Adrenal gland (tissue), 19 donors: ENCODE measurements at places on chromosomes 3 and 15. TPM values are rescaled to one million over a fixed set of nuclear protein-coding genes. Genes with fewer than 3 reads are reported as not detected.

The IGDCC3 gene
- not detected for total RNA-seq

The ELL3 gene
- 1.2 TPM for total RNA-seq

The C3orf49 gene
- not detected for total RNA-seq

The FBXO45 gene
- 6.1 TPM for total RNA-seq

The SCG3 gene
- 0.14 TPM for total RNA-seq

The GOLGA8Q gene
- 2.0 TPM for total RNA-seq

The CHRD gene
- total RNA-seq, result 22.7 TPM

The COL6A5 gene
- total RNA-seq, result not detected

The GOLGA6L10 gene
- total RNA-seq, result 1.5 TPM

The FANCD2OS gene
- total RNA-seq, result not detected

The SPSB4 gene
- total RNA-seq, result 2.3 TPM

The TTLL13 gene
- total RNA-seq, result not detected

GRCh38 chr3:135809021-135809634 lies 156.4 kb upstream of the PPP2R3A start:
- no peaks in the 10 kb centered on the region for H3K4me1 ChIP-seq
- H3K4me3 ChIP-seq, result no peak overlapping the region

DNA sequence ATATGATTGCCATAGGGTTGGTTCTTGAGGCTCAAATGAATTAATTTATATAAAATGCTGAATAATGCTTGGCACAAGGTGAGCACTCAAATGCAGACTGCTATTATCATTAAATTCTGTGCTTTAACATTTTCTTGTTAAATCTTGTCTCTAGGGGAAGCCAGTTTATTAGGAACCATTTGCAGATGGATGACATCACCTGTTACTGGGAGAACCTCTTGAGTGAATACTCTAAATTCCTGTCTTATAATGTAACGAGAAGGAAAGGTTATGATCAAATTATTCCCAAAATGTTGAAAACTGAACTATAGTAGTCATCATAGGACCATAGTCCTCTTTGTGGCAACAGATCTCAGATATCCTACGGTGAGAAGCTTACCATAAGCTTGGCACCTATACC lies 6.2 kb upstream of the TIMMDC1 start:
- no peak overlapping the region for H3K27ac ChIP-seq
- H3K4me1 ChIP-seq, result no peaks in the 10 kb centered on the region
- no peak for DNase-seq

DNA sequence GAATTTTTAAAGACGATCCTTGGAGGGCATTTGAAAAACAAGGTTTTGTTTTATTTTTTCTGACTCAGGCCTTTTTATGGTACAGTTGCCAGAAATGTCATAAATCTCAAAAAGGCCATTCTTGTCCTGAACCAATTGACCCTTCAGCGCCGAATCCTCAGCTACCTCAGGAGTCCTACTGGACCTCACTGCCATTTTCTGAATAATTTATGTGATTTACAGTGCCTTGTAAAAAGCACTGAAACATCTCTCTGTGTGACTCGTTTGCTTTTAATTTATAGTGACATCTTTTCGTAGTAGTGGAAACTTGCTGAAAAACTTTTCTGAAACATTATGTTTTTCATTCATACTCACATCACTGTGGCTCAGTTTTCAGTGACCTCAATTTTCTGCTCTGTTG lies 72.2 kb upstream of the ARL6 start:
- DNase-seq, result no peak
- no peaks in the 10 kb centered on the region for H3K36me3 ChIP-seq
- no peak overlapping the region for H3K27ac ChIP-seq
- H3K4me3 ChIP-seq, result no peak overlapping the region
- no peaks in the 10 kb centered on the region for H3K4me1 ChIP-seq

DNA sequence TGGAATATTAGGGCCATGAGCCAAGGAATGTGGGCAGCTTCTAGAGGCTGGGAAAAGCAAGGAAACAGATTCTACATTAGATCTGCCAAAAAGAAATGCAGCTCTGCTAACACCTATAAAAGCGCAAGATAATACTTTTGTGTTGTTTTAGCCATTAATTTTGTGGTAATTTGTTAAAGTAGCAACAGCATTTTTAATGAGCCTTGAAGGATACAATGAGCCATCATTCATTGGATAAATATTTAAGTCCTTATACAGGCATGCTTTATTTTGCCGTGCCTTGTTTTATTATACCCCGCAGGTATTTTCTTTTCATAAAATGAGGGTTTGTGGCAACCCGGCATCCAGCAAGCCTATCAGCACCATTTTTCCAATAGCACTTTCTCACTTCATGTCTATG lies 15.0 kb downstream of the ARL14 start:
- H3K4me3 ChIP-seq, result no peak overlapping the region
- H3K27me3 ChIP-seq, result no peaks in the 10 kb centered on the region
- no peaks in the 10 kb centered on the region for H3K36me3 ChIP-seq
- DNase-seq, result no peak

DNA sequence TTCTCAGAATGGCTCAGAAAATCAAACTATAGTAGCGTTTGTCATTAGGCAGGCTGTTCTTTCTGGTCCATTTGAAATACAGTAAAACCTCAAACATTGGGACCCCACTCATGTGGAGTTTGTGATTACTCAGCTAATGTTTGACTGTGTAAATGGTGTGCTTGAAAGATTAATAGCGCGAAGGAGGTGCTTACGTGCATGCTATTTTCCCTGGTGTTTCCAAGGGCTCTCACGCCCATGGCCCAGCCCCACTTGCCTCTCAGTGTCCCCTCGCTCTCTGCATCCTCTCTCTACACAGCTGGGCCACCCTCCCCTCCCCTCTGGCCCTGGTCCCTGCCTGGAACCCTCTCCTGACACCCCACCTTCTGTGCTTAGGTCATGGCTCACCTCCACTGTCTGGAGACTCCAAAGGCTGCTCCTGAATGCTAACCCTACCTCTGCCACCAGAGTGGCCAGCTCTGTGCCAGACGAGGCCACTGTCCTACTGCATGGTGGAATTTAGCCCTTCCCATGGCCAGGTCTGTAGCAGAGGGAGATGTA lies 194.2 kb downstream of the PLCL2 start:
- DNase-seq, result no peak
- H3K27ac ChIP-seq, result no peak overlapping the region
- H3K4me1 ChIP-seq, result no peaks in the 10 kb centered on the region
- no peaks in the 10 kb centered on the region for H3K27me3 ChIP-seq
- no peak overlapping the region for H3K4me3 ChIP-seq

DNA sequence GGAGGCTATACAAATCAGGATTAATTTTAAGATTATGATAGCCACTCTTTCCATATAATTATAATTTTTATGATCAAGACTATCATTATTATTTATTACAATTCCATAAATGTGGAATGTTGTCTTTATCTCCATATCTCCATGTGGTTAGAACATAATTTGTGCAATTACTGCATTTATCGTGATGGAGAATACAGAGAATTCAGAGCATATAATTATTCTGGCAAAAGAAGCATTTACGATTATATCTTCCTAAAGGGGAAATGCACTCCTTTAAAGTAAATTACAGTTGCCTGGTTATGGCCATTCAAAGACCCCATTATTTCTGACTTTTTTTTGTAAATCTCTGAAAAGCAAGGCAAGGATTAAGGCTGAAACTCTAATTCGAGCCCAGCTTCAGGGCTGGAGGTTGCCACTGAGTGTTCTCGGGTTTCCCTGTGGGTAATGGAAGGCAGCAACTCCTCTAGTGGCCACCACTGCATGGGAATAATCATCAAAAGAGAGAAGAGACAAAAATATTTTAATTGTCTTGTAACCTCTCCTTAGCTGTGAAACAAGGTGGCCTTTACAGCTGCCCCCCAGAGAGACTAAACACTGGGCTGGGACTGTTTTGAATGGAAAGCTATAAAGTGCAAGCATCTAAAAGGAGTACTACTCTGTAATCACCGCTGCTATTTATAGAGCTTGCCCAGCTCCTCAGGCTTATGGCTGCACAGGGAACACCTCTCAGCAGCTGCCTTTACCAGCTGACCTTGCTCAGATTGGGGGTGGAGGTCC lies 59.8 kb upstream of the PRTG start:
- H3K27ac ChIP-seq, result no peak overlapping the region
- no peaks in the 10 kb centered on the region for H3K27me3 ChIP-seq
- no peak for DNase-seq
- no peak overlapping the region for H3K4me3 ChIP-seq
- no peaks in the 10 kb centered on the region for H3K36me3 ChIP-seq

GRCh38 chr3:132256989-132257388 lies 60.2 kb upstream of the ACP3 start:
- no peak overlapping the region for H3K4me3 ChIP-seq
- no peaks in the 10 kb centered on the region for H3K27me3 ChIP-seq
- H3K36me3 ChIP-seq, result no peaks in the 10 kb centered on the region
- DNase-seq, result peak; percentile 52
- no peaks in the 10 kb centered on the region for H3K4me1 ChIP-seq

DNA sequence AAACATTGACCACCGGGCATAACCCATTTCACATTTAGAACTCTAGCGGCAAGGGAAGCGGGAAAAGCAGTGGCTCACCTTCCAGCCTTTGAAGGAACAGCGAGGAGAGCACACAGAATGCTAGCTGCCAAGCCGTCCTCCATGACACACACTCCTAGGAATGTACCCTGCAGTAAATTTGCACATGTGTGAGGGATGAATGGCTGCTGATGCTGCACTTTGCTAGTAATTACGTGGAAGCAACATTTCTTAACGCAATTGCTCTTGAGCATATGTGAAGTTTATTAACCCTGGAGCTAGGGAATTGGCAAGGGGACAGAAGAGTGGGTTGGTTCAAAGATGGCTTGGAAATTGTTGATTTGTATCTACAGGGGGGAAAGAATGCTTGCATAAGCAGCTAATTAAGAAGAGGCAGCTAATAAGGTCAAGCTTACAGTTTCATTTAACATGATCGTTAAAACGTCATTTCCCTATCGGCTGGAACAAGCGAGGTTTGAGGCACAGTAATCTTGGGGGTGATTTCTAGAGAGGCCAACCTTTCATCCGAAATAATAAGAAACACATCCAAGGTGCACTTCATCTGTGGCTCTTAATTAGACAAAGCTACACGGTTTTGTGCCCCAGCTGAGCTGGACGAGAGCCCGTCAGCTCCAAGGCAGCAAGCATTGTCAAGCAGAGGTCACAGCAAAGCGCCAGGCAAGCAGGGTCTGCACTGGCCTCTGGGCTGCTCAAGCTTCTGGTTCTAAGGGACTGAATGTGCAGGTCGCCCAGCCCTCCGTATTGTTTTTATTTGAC lies 123.4 kb downstream of the CHSY1 start:
- peak overlapping the region; percentile 82 for H3K27ac ChIP-seq
- no peak overlapping the region for H3K4me3 ChIP-seq
- H3K36me3 ChIP-seq, result no peaks in the 10 kb centered on the region
- H3K4me1 ChIP-seq, result peaks cover 16% of the 10 kb centered on the region
- H3K27me3 ChIP-seq, result no peaks in the 10 kb centered on the region
- no peak for DNase-seq

GRCh38 chr15:69718916-69719315 lies 266.3 kb downstream of the RPLP1 start:
- no peaks in the 10 kb centered on the region for H3K4me1 ChIP-seq
- no peak overlapping the region for H3K4me3 ChIP-seq
- no peak overlapping the region for H3K27ac ChIP-seq
- no peaks in the 10 kb centered on the region for H3K27me3 ChIP-seq
- H3K36me3 ChIP-seq, result no peaks in the 10 kb centered on the region

- H3K27me3 ChIP-seq, result no peaks in the 10 kb centered on the region
- H3K4me1 ChIP-seq, result no peaks in the 10 kb centered on the region
- peak overlapping the region; percentile 68 for H3K4me3 ChIP-seq
- DNase-seq, result peak; percentile 20
- H3K27ac ChIP-seq, result no peak overlapping the region
Measured at GRCh38 chr3:193240436-193240849, 579 bp upstream of the PLAAT1 start.

DNA sequence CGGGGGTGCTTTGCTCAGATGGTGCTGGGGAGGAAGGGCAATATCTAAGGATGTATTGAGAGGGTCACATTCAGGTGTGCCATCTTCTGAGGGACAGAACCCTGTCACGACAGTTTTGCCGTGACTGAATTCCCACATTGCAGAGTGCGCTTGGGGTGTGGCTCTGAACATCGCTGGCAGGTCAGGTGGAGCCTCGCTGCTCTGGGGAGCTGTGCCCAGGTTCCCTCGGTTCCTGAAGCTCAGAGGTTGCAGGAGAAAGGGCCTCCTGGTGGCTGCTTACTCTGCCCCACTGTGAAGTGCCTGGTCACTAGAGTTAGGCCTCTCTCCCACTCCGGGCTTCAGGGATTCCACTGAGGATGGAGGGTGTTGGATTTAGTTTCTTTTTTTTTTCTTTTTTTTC lies 51.5 kb downstream of the APBA2 start:
- no peak overlapping the region for H3K27ac ChIP-seq
- H3K27me3 ChIP-seq, result no peaks in the 10 kb centered on the region
- no peak overlapping the region for H3K4me3 ChIP-seq
- no peaks in the 10 kb centered on the region for H3K4me1 ChIP-seq

DNA sequence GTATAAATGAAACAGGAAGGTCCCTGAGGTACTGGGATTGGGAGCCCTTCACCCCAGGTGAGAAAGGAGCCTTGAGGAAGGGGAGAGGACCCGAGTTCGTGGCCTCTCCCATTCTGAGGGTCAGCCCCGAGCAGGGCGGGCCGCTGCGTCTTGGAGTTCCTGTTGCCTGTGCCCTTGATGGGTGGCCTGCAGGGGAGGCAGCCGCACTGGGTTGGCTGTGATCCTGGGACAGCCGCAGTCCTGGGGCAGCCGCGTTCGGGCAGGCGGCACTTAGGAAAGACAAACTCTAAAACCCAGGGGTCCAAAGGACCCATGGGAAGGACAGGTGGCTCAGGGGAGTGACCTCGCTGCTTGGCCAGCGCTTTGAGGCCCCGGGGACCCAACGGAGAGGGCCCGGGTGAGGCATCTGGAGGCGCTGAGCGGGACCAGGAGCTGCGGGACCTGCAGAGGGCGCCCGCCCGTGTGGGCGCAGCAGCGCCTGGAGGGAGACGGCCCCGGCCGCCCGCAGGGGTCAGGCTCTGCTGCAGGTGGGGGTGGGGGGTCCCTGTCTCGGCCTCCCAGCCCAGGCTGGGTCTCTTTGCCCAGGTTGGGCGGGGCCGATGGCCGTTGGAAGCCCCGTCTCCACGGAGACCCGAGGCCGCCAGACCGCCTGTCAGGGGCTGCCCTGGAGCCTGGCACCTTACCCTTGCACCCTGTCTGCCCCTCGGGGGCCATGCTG lies 65.1 kb downstream of the HMCES start:
- H3K4me3 ChIP-seq, result no peak overlapping the region
- H3K27me3 ChIP-seq, result no peaks in the 10 kb centered on the region
- H3K36me3 ChIP-seq, result no peaks in the 10 kb centered on the region
- H3K27ac ChIP-seq, result no peak overlapping the region

- no peak overlapping the region for H3K4me3 ChIP-seq
- no peak for DNase-seq
- no peaks in the 10 kb centered on the region for H3K36me3 ChIP-seq
- H3K27me3 ChIP-seq, result no peaks in the 10 kb centered on the region
- no peak overlapping the region for H3K27ac ChIP-seq
Measured at GRCh38 chr3:190414297-190414696, 26.3 kb downstream of the CLDN16 start.

DNA sequence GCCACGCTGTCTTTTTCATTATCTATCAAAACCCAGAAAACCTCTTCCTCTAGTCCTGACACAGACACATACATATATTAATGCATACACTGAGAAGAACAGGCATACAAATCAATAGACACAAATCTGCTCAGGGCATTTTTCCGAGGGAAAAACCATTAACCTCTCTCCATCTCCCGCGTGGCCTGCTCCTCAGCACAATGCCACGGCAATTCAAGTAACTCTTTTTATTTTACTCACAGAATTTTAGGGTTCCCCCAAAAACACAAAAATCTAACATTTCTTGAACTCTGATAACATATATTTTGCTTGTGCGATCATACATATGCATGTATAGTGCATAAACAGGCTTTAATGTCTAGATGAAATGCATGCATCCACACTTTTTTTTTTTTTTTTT lies 110.8 kb upstream of the NSMCE3 start:
- no peak for DNase-seq
- H3K4me1 ChIP-seq, result no peaks in the 10 kb centered on the region
- no peak overlapping the region for H3K27ac ChIP-seq
- no peaks in the 10 kb centered on the region for H3K27me3 ChIP-seq
- no peaks in the 10 kb centered on the region for H3K36me3 ChIP-seq
- no peak overlapping the region for H3K4me3 ChIP-seq
